Activated T-cell treated with anti-CD3 and anti-CD28 coated beads, Interleukin-2, amount 50 U/mL, for 48 hours (primary cell): ENCODE measurements at places on chromosomes 7 and 10.

DNA sequence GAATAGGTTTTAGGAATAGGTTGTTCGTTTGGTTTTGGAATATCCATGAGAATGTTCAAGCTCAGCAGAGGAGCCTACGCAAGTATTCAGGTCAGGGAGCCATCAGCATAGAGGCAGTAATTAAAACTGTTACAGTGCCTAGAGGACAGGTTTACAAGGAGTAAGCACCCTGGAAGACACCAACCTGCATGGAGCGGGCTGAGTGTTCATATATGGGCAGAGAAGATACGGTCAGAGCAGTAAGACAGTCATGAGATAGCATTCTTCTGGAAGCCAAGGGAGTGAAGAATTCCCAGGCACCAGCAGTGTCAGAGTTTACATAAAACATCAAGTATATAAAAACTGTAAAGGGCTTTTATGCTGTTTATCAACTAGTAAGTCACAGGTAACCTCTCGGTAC lies 96.5 kb downstream of the LRRC4 start:
- no peak for DNase-seq

DNA sequence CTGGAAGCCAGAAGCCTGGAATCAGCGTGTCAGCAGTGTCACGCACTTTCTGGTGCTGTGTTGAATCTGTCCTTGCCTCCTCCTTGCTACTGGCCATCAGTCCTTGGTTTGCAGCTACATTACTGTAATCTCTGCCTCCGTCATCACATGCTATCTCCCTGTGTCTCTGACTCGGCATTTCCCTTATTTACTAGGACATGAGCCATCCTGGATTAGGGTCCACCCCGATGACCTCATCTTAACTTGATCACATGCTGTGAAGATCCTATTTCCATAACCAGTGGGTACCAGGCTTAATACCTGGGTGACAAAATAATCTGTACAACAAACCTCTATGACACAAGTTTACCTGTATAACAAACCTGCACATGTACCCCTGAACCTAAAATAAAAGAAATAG lies 518.0 kb upstream of the KLF6 start:
- DNase-seq = no peak

- no peak for DNase-seq
These were observed 146.2 kb downstream of the WDR37 start for GRCh38 chr10:1202343-1202742.

DNA sequence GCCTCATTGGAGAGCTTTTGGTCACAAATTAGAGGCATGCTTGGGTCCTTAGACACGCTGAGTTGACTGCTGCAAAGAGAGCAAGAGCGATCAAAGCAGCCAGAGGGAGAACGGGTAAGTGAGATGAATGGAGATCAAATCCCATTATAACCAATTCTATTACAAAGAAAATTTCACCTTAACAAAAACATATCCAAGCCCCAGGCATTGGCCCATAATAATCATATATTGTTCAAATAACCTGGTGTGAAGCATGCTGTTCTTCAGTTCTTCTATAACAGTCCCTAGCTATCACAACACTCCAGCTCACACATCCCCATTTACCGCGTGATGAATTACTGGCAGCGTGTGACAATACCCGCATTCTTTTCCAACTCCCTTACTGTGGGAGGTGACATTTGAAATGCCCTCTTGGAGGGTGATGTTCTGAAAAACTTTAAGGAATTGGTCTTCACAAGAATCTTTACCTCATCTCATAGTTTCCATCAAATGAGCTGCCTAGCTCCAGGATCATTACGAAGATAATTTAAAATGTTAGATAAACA lies 156.1 kb upstream of the PLXNA4 start:
- DNase-seq = no peak

GRCh38 chr10:32338262-32338661 lies 8.7 kb downstream of the EPC1 start:
- no peak for DNase-seq

- DNase-seq = no peak
These were observed 176.8 kb downstream of the ZMYND11 start for GRCh38 chr10:311901-312665.

DNA sequence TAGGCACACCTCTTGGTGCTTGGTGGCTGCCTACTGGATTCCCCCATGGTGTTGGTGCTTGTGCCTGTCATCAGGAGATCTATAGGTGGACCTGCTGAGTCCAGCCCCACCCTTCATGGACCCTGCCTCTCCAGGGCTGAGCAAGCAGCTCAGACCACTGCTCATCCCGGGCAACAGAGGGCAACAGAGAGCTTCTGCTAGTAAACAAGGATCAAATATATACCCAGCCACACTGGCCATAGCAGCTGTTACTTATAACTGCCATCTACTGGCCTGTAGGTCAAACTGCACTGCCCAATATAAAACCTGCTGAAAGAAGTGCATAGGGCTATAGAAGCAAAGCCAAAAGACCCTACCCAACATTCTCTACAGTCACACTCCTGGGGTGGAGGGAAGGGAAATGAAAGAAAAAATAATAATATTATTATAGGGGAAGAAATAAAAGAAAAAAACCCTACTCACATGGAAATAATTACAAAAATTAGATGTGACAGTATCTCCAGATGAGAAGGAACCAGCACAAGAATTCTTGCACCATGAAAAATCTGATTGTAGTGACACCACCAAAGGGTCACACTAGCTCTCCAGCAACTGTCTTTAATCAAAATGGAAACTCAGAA lies 54.9 kb upstream of the ZNF800 start:
- DNase-seq = peak; percentile 47

DNA sequence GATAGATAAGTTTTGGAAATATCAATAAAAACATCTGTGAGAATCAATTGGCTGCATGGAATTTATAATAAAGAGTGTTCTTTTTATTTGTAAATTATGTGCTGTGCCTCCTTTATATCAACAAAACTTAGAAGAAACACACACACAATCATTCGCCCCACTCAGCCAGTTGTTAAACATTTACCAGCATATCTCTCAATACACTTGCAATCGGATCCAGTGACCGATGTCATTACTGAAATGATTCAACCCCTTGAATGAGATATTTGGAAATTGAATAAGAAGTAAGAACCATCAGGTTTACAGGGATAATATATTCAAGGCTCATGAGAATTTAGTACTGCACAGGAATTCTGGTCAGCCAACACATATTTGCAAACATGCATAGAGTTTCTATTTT lies 35.6 kb downstream of the TAF3 start:
- no peak for DNase-seq

- no peak for DNase-seq
These were observed 32.0 kb upstream of the CRTAC1 start for GRCh38 chr10:98062424-98062823.

GRCh38 chr10:102777711-102778453 lies 34.1 kb downstream of the WBP1L start:
- no peak for DNase-seq

- DNase-seq = no peak
These were observed 137.7 kb downstream of the AHR start for GRCh38 chr7:17436126-17436525.

DNA sequence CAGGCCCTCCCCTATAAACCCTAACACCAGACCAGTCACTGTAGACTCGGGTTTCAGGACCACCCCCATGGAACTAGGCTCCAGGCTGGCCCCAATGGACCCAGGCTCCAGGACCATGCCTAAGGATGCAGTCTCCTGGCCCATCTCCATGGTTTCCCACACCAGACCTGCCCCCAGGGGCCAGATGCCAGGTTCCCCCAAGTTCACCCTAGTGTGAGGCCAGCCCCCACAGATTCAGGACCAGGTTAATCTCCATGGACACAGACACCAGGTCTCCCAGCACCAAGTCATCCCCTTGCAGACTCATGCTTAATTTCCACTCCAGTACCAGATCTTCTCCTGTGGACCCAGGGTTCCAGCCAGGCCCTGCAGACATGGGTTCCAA lies 103.8 kb upstream of the LANCL2 start:
- no peak for DNase-seq

GRCh38 chr7:123711832-123712293 lies 36.9 kb downstream of the WASL start:
- DNase-seq = no peak

- DNase-seq = no peak
These were observed 80.4 kb upstream of the CDK6 start for GRCh38 chr7:92916770-92917224.

- DNase-seq = no peak
These were observed 92.1 kb downstream of the CCDC71L start for GRCh38 chr7:106568680-106569499.

GRCh38 chr10:88194961-88195367 lies 331.5 kb downstream of the PTEN start:
- DNase-seq = no peak
